Fibroblast of skin of scalp (primary cell): ENCODE measurements at places on chromosomes 4 and X.
A peak's percentile ranks its signal among the peaks of the same experiment; 100 is the strongest.

DNA sequence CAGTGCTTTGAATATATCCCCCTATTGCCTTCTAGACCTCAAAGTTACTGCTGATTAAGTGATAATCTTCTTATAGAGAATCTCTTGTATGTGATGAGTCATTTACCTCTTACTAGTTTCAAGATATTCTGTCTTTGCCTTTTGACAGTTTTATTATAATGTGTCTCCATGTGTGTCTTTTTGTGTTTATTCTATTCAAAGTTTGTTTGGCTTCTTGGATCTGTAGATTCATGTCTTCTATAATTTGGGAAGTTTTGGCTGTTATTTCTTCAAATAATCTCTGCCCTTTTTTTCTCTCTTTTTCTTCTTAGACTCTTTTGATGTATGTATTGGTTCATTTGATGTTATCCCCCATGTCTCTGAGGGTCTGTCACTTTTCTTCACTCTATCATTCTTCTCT is 915.7 kb upstream of the GRIA3 start:
- no peak for DNase-seq

DNA sequence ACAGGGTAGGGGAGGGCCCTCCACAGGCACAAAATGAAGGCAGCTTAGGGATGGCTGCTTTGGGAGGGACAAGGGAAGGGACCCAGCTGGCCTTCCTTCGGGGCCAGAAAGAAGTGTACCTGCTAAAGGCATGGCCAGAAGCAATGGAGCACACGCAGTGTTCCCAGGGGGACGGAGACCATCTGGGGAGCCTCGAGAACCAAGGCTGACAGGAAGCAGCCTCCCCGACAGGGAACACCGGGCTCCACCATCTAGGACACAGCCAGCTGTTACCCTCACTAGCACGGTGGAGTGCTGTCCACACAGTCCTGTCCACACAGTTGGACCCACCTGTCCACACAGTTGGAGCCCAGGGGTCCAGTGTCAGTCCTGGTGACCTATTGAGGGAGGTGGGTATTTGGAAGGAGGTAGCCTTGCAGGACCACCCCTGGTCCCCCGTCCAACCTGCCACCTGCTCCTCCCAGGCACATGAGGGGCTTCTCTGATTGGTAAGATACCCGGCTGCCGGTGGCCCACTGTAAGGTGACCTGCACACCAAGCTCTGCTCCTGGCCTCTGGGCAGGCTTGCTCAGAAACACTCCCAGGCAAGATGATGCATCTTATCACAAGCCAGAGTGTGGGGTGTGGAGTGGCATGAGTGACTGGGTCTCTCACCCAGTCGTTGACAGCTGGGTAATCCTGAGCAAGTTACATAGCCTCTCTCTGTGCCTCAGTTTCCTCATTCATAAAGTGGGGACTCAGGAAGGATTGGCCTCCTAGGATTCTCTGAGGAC is 20.5 kb upstream of the AFAP1 start:
- no peak for DNase-seq

DNA sequence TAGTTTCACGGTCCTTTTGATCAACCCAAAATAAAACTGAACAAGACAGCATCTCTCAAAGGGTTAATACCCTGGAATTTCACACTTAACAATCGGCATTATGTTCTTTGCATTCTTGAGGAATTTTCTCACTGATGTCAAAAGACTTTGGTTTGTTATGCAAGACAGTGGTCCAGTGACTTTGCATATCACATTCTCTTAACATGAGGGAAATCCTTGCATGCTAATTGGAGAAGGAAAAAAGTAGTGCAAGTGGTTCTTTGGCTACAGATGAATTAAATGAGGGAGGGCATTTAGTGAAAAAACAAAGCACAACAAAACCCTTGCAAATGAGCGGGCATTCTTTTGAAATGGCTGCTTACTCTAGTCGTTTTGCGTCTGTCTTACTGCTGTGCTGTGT is 105.1 kb upstream of the LIMCH1 start:
- peak; percentile 94 for DNase-seq

- DNase-seq: no peak
Observed at GRCh38 chr4:56880572-56880971, 27.1 kb upstream of the REST start.

DNA sequence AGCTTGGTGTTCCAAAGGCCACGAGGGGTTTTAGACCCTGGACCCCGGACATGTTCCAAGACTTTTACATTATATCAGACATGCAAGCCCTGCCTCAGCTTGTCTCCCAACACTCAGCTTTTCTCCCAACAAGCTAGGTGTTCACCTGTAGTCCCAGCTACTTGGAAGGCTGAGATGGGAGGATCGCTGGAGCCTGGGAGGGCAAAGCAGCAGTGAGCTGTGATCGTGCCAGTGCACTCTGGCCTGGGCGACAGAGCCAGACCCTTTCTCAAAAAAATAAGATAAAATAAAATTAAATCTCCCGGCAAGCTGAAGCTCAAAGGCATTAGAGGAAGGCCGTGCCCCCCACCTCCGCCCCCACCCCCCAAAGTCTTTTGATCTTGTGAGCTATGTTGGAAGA is 13.7 kb downstream of the CTAG1A start:
- DNase-seq: no peak

- DNase-seq: no peak
Observed at GRCh38 chr4:91373546-91373945, 930.2 kb upstream of the GRID2 start.

GRCh38 chr4:137226900-137227299 is 305.4 kb downstream of the PCDH18 start:
- DNase-seq: peak; percentile 16

- DNase-seq: no peak
Observed at GRCh38 chr4:13117185-13117584, 367.0 kb downstream of the RAB28 start.

DNA sequence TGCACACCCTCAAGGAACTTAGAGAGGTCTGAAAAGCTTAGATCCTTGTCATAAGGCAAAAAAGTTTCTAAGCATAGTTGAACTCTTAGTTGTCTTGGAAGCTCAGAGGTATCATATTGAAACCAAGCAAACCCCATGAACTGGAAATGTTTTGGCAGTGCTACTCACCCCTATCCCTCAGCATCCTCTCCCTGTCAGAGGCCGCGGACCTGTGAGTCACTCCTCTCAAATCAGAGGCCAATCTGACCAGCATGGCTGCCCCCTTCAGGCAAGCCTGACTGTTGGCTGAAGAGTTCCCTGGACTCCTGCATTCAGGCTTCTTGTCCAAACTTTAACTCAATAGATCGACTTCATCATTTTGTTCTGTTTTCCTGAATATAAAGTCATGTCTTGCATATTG is 69.4 kb downstream of the KCNIP4 start:
- no peak for DNase-seq

DNA sequence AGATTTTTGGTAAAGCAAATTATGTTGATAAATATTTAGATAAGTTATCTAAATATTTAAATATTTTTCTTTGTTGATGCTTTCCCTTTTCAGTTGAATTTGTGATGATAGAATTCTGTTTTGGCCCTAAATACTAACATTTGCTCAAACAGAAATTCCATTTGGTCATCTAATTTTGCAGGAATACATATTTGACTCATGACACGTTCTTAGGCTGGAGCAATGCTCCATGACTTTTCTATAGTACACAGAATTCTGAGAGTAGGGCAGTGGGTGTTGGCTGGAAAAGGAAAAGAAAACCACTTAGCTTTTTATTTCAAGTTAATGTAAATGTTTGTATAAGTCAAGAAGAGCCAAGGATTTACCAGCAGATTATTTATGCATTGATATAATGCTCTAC is 58.6 kb upstream of the GK2 start:
- peak; percentile 57 for DNase-seq

- no peak for DNase-seq
Observed at GRCh38 chr4:110248831-110249253, 50.4 kb upstream of the ELOVL6 start.

- no peak for DNase-seq
Observed at GRCh38 chr4:11605597-11605996, 176.9 kb upstream of the HS3ST1 start.

- no peak for DNase-seq
Observed at GRCh38 chrX:54237014-54237413, 54.0 kb upstream of the FAM120C start.

- no peak for DNase-seq
Observed at GRCh38 chr4:159926871-159927270, 824.0 kb downstream of the RAPGEF2 start.

- DNase-seq: no peak
Observed at GRCh38 chrX:12159799-12160198, 21.5 kb downstream of the FRMPD4 start.

- DNase-seq: no peak
Observed at GRCh38 chrX:17549107-17549651, 174.2 kb downstream of the NHS start.

- DNase-seq: peak; percentile 71
Observed at GRCh38 chr4:2154215-2154740, 87.6 kb downstream of the HAUS3 start.

DNA sequence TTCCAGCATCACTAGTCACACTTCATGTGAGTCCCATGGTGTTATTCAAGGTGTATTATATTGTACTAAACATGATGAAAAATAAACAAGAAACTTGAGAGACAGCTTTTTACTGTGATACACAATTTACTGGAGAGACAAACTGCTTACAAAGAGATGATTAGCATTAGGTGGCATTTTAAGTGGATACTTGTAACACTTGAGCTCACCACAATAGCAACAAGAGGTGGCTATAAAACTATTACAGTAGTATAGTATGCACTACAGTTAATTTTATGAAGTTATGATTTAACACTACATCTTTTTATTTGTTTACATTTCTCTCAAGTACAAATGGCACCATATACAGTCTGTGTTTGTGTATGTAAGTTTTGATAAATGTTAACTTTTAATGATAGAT is 246.6 kb downstream of the PARM1 start:
- no peak for DNase-seq

DNA sequence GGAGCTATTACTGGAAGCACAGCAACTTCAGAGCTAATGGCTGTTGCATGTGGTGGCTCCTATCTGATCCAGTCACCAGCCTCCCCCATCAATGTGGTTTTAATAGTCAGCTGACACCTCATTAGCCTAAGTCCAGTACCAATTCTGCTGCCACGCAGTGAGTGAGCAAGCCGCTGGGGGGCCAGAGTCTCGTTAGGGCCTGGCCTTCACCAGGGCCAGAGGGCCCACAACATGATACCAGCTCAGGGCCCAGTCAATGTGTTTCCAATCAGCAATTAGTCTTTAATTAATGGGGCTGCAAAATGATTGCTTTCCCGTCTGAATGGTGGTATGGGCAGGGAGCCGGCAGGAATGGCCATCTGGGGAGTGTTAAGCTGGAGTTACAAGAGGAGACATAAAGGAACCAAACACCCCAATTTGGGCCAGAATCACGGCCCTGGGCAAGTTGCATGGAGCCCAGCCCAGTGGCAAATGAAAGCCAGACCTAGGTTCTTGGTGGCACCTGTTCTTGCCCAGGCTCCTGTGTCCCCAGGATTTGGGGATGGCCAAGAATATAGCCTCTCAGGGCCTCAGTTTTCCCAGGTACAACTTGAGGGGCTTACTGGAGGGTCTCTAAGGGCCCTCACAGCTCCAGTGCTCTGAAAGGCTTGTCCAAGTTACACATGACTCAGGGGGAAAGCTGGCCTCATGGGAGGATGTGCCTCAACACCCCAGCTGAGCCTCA is 119.2 kb downstream of the EFNB1 start:
- no peak for DNase-seq

- peak; percentile 54 for DNase-seq
Observed at GRCh38 chr4:89492581-89493071, 185.0 kb upstream of the GPRIN3 start.

- peak; percentile 92 for DNase-seq
Observed at GRCh38 chr4:141028024-141028529, 105.2 kb downstream of the RNF150 start.

- DNase-seq: no peak
Observed at GRCh38 chrX:73832319-73832718, 269.3 kb downstream of the CHIC1 start.

- DNase-seq: no peak
Observed at GRCh38 chr4:183919141-183919540, 14.0 kb downstream of the STOX2 start.

DNA sequence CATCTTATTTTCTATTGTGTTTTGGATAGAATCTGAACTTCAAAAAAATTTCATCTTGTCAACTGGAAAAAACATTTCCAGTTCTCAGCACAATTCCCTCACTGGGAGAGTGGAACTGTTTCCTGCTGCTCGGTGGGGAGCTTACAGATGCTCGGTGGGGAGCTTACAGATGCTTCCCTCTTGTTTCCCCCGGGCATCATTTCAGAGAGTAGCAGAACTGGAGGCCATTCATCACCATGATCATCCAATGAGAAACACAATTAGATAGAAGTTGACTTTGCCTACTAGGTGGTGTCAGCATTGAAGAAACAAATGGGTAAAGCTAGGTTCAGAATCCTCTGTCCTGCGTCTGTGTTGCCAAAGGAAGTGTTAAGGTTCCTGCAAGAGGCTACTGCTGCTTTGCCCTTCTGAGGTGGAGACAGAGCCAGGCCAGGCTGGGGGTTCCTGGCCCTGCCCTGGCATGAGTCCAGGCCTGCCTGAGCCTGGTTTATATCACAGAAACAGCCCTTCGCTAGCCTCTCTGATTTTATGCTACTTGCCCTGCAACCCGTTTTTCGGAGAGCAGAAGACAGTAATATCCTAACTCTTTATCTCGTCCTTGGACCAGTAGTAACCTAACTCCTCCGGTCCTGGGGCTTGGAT is 70.6 kb downstream of the TAPT1 start:
- DNase-seq: no peak

DNA sequence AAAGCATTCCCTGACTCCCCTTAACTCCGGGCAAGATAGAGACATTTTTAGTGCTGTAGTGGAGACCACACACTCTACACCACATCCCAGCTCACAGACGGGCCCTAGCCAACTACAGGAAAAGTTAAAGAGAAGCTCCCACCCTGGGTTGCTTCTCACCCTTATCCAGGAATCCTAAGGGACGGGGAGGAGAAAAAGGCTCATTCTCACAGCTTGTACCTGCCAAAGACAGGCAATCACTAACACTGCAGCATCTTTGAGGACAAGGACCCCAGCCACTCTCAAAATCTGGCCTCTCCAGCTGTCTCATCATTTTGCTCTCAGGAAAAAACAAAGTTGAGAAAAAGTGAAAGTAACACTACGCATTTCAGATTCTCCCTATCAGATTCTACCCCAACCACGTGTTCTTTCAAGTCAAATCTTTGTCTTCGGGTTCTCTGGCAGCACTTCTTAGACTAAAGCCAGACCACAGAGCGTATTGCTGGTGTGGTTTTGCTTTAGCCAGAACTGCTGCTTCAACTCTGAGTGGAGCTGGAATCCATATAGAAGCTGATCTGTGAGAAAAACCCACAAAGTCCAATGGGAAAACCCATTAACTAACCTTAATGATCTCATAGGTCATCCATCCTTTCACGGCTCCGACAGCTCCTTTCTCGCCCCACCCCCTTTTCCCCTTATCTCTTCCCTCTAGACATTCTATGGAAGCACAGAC is 605.9 kb upstream of the DIPK2B start:
- peak; percentile 92 for DNase-seq

GRCh38 chrX:45447331-45447730 is 246.7 kb upstream of the DIPK2B start:
- no peak for DNase-seq

- DNase-seq: no peak
Observed at GRCh38 chr4:174362340-174362739, 78.6 kb downstream of the CEP44 start.

DNA sequence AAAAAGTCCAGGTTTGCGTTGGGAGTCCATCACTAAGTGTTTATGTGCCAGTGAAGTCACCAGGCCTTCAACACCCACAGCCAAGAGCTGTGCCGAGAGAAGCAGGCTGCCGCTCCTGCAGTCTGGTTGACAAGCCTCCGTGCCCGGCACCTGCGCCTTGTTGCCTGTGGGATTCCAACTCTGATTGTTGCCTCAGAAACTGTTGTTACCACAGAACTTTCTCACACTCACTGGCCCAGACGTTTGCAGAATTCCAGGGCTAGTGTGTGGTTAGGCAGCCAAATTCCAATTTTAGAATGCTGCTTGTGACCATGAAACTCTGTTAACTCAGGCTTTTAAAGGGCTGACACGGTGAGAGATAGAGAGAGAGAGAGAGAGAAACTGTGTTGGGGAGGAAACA is 119.5 kb upstream of the LIMCH1 start:
- peak; percentile 74 for DNase-seq
